ENCODE measurements at places on chromosomes 1 and 21.

- DNase-seq = no peak
Observed at GRCh38 chr1:4700801-4701200, 46.4 kb downstream of the AJAP1 start.

DNA sequence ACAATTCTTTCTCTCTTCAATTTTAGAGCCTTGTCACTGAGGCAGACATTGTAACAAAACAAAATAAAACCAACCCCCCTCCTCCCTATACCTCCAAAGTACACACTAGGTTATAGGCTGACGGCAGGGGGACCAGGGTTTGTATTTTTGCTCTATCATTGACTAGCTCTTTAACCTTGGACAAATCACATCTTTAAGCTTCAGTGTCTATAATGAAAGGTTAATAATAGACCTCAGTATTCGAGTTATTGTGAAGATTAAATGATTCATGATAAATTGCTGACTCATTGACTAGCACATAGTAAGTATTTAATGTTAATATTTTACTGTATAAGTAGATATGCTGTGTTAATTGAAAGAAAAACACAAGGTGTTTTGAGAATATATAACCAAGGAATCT is 1267.6 kb upstream of the ADGRL2 start:
- no peak for DNase-seq

GRCh38 chr1:230682274-230682673 is 31.6 kb downstream of the AGT start:
- DNase-seq = no peak

DNA sequence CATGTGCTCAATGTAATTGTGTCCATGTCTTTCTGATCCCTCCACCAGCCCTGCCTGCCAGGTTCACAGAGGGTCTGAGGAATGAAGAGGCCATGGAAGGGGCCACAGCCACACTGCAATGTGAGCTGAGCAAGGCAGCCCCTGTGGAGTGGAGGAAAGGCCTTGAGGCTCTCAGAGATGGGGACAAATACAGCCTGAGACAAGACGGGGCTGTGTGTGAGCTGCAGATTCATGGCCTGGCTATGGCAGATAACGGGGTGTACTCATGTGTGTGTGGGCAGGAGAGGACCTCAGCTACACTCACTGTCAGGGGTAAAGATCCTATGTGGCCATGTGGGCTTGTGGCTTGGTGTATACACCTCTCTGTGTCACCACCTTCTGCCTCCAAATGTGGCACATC is 91.4 kb downstream of the OBSCN start:
- DNase-seq = no peak

Data from activated CD4-positive, alpha-beta T cell treated with anti-CD3 and anti-CD28 coated beads for 4 hours (primary cell).